ENCODE measurements at places on chromosomes 4 and X. TPM values are rescaled to one million over a fixed set of nuclear protein-coding genes. Genes with fewer than 3 reads are reported as not detected.

Gene EDNRA
- polyA plus RNA-seq: 36.7 TPM

Gene ARHGAP36
- polyA plus RNA-seq: not detected

Gene NMU
- polyA plus RNA-seq: 3.4 TPM

Gene FGF2
- 3.4 TPM for polyA plus RNA-seq

Gene YIPF7
- not detected for polyA plus RNA-seq

Gene IBSP
- polyA plus RNA-seq: not detected

Gene GPM6B
- polyA plus RNA-seq: 16.4 TPM
